Activated CD4-positive, alpha-beta T cell treated with anti-CD3 and anti-CD28 coated beads, Interleukin-2, amount 10 ng/mL, durations not matched to agents 7 days and 5 days (primary cell): ENCODE measurements at places on chromosomes 7 and 10. TPM values are rescaled to one million over a fixed set of nuclear protein-coding genes. Genes with fewer than 3 reads are reported as not detected.

The TMEM225B gene
- 1.2 TPM for total RNA-seq

The SPDYE1 gene
- not detected for total RNA-seq

The INA gene
- total RNA-seq = 0.10 TPM

The GPRIN2 gene
- not detected for total RNA-seq

The SPOCK2 gene
- 423 TPM for total RNA-seq

The VWDE gene
- 3.2 TPM for total RNA-seq

DNA sequence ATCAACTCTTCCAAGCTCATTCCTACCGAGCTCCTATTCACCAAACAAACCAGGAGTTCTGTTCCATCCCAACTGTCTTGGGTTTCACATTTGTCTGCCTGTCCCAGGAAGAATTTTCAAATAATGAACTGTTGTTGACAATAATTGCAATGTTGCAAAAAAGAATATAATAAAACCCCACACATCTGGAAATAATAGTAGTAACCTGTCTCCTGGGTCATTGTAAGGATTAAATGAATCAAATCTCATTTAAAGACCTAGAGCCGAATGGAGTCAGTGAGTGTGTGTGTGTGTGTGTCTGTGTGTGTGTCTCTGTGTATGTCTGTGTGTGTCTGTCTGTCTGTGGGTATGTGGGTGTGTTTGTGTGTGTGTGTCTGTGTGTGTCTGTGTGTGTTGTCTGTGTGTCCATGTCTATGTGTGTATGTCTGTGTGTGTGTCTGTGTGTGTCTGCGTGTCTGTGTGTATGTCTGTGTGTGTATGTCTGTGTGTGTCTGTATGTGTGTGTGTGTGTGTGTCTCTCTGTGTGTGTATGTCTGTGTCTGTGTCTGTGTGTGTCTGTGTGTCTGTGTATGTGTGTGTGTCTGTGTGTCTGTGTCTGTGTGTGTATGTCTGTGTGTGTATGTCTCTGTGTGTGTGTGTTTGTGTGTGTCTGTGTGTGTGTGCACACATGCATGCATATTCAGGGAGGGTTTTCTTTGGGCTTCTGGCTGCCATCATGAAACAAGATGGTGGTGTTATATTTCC, 52.7 kb downstream of the TMEM130 start:
- no peaks in the 10 kb centered on the region for H3K36me3 ChIP-seq
- no peaks in the 10 kb centered on the region for H3K4me1 ChIP-seq
- H3K27me3 ChIP-seq = no peaks in the 10 kb centered on the region
- no peak overlapping the region for H3K27ac ChIP-seq
- no peak overlapping the region for H3K4me3 ChIP-seq

DNA sequence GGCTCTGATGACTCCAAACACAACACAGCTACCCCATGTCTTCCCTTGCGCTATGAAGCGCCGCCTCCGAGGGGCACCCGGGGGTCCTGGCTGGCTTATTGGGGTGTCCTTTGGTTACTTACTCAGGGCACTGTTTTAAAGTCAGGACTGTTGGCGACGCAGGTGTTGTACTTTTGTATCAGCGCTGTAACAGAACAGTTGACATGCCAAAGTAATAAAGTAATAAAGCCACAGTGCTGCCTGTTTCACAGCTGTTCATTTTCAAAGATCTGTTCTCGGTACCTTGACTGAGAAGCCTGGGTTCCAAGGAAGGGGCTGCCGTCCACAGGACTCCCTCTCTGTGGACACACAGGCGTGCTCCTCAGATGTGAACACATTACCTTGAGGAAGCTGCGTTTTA, 64.1 kb downstream of the WDR37 start:
- DNase-seq = no peak
- no peak overlapping the region for H3K4me3 ChIP-seq
- peaks cover 81% of the 10 kb centered on the region for H3K36me3 ChIP-seq
- peaks cover 48% of the 10 kb centered on the region for H3K4me1 ChIP-seq

- peaks cover 4% of the 10 kb centered on the region for H3K36me3 ChIP-seq
- peak overlapping the region; percentile 79 for H3K4me3 ChIP-seq
- no peaks in the 10 kb centered on the region for H3K27me3 ChIP-seq
- H3K4me1 ChIP-seq = peaks cover 55% of the 10 kb centered on the region
- H3K27ac ChIP-seq = peak overlapping the region; percentile 97
These were observed 1.3 kb upstream of the NMT2 start for GRCh38 chr10:15169555-15170401.

DNA sequence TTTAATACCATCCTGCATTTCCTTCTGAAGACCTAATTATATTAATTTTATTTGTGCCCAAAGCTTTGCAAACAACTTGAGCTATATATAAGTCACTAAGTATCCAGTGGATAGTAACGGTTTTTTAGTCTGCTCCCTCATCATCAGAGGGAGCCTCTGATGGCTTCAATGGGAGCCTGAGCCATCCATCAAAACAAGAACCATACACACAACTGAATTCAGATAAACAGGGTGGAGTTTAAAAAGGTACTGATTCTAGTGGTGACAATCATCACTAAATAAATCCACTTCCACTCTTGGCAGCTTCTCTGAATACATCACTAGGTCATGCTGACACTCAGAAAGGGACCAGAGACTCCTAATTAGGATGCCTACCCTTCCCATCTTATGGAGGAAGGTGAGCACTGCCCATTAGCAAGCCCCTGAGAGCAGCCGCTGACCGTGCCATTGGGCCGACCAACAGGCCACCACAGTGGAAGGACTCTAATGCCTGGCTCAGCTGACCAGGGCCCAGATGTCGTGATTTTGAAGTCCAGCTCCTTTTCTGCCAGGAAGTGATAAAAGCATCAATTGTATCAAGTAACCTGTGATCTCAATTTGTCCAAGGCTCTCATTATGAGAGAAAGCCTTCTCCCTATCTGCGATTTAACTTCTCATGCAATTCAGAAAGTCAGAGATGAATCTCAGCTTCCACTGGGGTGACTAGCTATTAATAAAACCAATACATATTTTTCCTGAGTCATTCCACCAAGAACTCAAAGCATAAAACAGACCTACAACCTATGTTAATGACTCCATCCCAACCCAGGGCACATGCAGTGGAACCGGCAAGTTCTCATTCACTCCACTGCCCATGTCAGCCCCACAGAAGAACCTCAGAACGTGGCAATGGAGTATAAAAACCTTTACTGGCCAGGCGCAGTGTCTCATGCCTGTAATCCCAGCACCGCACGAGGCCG, 13.1 kb downstream of the VOPP1 start:
- no peak overlapping the region for H3K4me3 ChIP-seq
- H3K36me3 ChIP-seq = peaks cover 33% of the 10 kb centered on the region
- H3K4me1 ChIP-seq = peaks cover 67% of the 10 kb centered on the region
- H3K27me3 ChIP-seq = no peaks in the 10 kb centered on the region
- no peak for DNase-seq

GRCh38 chr7:74474271-74474865, 20.7 kb downstream of the GTF2IRD1 start:
- no peak overlapping the region for H3K27ac ChIP-seq
- H3K4me3 ChIP-seq = no peak overlapping the region
- no peaks in the 10 kb centered on the region for H3K36me3 ChIP-seq
- DNase-seq = no peak
- H3K27me3 ChIP-seq = no peaks in the 10 kb centered on the region

DNA sequence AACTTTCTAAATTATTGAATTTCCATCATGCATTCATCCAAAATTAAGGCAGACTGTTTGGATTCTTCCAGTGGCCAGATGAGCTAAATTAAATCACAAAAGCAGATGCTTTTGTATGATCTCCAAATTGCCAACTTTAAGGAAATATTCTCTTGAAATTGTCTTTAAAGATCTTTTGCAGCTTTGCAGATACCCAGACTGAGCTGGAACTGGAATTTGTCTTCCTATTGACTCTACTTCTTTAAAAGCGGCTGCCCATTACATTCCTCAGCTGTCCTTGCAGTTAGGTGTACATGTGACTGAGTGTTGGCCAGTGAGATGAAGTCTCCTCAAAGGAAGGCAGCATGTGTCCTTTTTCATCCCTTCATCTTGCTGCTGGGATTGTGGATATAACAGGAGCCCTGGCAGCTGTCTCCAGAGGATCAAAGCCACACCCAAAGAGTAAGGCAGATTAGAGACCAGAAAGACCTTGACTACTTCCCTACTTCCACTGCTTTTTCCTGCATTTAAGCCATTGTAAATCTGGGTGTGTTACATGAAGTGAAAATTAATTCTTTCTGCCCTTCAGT, 8.2 kb upstream of the CFAP69 start:
- H3K4me3 ChIP-seq = no peak overlapping the region
- H3K27ac ChIP-seq = no peak overlapping the region
- no peak for DNase-seq
- H3K36me3 ChIP-seq = no peaks in the 10 kb centered on the region
- peaks cover 20% of the 10 kb centered on the region for H3K27me3 ChIP-seq

DNA sequence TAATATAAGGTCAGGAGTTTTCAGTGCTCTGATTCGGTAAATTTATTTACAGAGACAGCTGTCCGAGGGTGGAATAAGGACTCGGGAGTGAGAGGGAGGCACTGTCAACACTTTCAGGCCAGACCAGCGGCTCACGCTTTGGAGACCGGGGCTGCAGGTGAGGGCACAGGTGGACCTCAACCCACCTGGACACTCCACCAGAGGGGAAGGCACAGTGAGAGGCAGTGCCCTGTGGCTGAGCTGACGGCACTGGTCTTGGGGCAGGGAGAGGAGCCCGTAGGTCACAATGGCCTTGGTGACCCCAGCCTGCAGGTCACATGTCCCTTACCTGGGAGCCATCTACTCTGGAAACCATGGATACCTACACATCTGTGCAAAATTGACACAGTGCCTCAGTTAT, 315.1 kb downstream of the ADARB2 start:
- H3K4me3 ChIP-seq = no peak overlapping the region
- no peaks in the 10 kb centered on the region for H3K36me3 ChIP-seq
- peaks cover 6% of the 10 kb centered on the region for H3K4me1 ChIP-seq
- DNase-seq = no peak
- H3K27ac ChIP-seq = no peak overlapping the region

DNA sequence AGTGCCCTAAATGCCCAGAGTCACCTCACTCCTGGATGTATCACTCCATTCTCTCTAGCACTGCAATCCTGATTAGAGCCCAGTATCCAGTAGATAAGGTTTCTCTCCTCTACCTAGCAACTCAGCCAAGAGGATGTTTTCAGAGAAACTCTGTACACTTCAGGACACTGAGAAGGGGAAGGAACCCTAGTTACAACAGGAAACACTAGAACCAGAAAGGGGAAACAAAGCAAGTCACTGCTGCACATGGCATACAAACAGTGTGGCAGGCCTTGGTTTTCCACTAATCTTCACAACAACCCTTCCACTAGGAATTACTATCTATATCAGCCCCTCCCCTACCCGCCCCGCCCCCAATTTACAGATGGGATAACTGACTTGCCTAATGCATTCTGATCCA, 1.6 kb downstream of the FAM204A start:
- H3K36me3 ChIP-seq = peaks cover 6% of the 10 kb centered on the region
- H3K27me3 ChIP-seq = no peaks in the 10 kb centered on the region
- peaks cover 36% of the 10 kb centered on the region for H3K4me1 ChIP-seq
- DNase-seq = no peak
- peak overlapping the region; percentile 42 for H3K27ac ChIP-seq

DNA sequence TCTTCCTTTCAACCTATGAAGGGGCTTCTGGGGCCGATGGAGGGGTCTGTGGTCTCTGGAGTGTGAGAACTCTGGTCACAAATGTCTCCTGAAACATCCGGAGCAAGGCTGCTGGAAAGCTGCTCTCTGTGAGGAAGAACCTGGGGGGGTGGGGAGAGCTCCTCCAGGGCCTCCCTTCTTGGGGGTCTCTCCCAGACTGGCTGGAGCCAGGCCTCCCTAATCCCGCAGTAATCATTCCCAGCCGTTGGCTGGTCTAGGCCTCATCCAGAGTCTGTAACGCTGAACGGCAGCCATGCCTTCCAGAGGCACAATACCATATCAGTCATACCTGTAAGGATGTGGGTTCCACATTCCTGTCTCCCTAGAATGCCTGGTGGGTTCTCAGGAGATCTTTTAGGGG, 4.4 kb upstream of the LZTS2 start:
- H3K4me3 ChIP-seq = no peak overlapping the region
- no peaks in the 10 kb centered on the region for H3K27me3 ChIP-seq
- H3K4me1 ChIP-seq = peaks cover 28% of the 10 kb centered on the region
- DNase-seq = no peak
- H3K36me3 ChIP-seq = peaks cover 14% of the 10 kb centered on the region

- H3K4me3 ChIP-seq = no peak overlapping the region
- H3K36me3 ChIP-seq = no peaks in the 10 kb centered on the region
- H3K27ac ChIP-seq = no peak overlapping the region
- DNase-seq = no peak
These were observed 82.8 kb downstream of the TES start for GRCh38 chr7:116293139-116293538.

DNA sequence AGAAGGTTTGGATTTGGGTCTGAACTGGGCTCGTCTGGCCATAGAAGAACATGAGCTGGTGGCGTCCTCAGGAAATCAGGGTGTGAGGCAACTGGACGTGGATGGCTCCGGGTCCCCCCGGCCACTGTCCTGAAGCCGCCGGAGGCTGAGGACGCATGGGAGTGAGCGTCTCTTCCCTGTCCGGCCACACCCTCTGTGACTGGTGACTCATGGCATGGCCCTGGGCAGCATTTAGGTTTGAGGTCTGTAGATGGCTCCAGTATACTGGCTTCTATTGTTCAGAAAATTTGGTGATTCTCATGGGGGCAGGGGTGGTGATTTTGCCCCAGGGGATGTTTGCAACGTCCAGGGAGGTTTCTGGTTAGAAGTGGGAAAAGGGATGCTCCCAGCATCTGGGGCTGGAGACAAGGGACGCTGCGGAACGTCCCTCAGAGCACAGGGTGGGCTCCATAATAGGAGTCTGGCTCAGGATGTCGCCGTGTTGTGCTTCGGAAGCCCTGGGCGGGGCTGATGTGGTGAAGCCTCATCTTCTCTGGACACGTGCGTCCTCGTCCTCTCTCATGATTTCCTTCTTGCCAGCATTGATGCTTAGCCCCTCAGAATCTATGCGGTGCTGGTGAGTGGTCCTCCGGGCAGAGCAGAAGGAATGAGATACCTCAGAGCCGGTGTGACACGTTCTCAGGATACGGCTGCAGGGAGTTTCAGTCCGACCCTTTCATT, 49.9 kb downstream of the PITRM1 start:
- DNase-seq = no peak
- H3K4me1 ChIP-seq = no peaks in the 10 kb centered on the region
- no peaks in the 10 kb centered on the region for H3K27me3 ChIP-seq

- no peak overlapping the region for H3K4me3 ChIP-seq
- H3K27me3 ChIP-seq = no peaks in the 10 kb centered on the region
- no peak for DNase-seq
- no peaks in the 10 kb centered on the region for H3K36me3 ChIP-seq
These were observed 428.0 kb upstream of the TPK1 start for GRCh38 chr7:145263886-145264285.

GRCh38 chr10:103691723-103692435, 163.5 kb downstream of the SH3PXD2A start:
- H3K27me3 ChIP-seq = peaks cover 15% of the 10 kb centered on the region
- no peak for DNase-seq
- no peak overlapping the region for H3K27ac ChIP-seq
- peaks cover 38% of the 10 kb centered on the region for H3K4me1 ChIP-seq

- peaks cover 8% of the 10 kb centered on the region for H3K27me3 ChIP-seq
- peaks cover 11% of the 10 kb centered on the region for H3K4me1 ChIP-seq
- peak; percentile 78 for DNase-seq
- H3K27ac ChIP-seq = no peak overlapping the region
These were observed 42.1 kb downstream of the CYP26A1 start for GRCh38 chr10:93115661-93116383.
